ENCODE measurements at places on chromosomes 16 and 17.

DNA sequence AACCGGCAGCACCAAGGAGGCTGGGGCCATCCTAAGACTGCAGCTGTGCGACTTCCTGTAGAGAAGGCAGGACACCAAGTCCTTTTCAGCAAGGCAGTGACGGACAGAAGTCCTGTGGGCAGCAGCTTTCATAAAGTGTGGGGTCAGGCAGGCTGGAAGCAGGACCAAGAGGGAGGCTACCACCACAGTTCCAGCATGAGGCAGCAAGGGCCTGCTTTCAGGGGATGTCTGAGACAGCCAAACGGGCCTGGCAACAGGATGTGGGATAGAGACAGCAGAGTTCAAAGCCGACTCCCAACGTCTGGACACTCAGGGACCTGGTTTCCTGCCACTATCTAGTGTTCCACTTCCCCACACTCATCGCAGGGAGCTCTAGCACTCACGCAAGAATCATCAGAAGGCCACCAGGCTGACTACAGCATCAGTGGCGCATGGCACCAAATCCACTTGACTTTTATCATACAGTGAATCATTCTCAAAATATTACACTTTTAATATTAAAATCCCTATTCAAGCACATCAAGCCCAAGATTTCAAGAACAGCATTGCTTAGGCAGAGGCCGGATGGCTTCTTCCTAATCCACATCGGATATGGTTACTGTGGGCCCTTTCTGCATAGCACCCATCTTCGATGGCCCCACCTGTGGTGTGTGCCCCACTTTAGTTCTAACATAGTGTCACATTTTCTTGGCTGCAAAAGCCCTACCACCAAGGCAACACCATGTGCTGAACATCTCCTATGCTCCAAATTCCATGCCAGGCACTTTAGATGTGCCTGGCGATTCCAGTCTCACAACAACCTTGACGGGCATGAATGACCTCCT is 5.2 kb downstream of the USP7 start:
- H3K36me3 ChIP-seq, result no peaks in the 10 kb centered on the region
- H3K27ac ChIP-seq, result no peak overlapping the region
- peaks cover 52% of the 10 kb centered on the region for H3K4me1 ChIP-seq
- H3K4me3 ChIP-seq, result no peak overlapping the region
- no peaks in the 10 kb centered on the region for H3K27me3 ChIP-seq
- DNase-seq, result no peak

DNA sequence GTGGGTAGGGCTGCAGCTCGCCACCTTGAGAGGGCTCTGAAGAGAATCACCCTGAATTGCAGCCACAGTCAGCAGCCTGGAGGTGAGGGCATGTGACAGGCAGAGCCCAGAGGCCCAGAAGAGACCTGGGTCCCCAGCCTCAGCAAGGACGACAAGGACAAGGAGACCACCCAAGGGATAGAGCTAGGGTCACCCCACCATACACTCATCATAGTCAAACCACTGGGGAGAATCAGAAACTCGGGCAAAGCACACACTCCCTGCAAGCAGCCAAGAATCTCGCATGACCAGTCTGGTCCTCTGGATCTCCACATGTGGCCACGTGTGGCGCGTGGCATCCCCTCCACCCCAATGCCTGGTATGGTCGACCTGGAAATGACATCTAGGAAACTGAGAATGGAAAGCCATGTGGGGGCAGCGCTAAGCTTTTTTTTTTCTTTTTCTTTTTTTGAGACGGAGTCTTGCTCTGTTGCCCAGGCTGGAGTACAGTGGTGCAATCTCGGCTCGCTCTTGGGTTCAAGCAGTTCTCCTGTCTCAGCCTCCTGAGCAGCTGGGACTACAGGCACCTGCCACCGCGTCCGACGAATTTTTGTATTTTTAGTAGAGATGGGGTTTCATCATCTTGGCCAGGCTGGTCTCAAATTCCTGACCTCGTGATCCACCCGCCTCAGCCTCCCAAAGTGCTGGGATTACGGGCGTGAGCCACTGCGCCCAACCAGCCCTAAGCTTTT is 4.6 kb upstream of the SPHK1 start:
- peaks cover 53% of the 10 kb centered on the region for H3K4me1 ChIP-seq
- no peak for DNase-seq
- H3K27ac ChIP-seq, result no peak overlapping the region
- H3K4me3 ChIP-seq, result no peak overlapping the region
- H3K27me3 ChIP-seq, result peaks cover 19% of the 10 kb centered on the region
- no peaks in the 10 kb centered on the region for H3K36me3 ChIP-seq

GRCh38 chr17:27494192-27495091 is 38.2 kb downstream of the KSR1 start:
- no peaks in the 10 kb centered on the region for H3K36me3 ChIP-seq
- no peak overlapping the region for H3K27ac ChIP-seq
- no peak overlapping the region for H3K4me3 ChIP-seq
- H3K4me1 ChIP-seq, result peaks cover 38% of the 10 kb centered on the region

GRCh38 chr16:852451-853185 is 52.1 kb upstream of the GNG13 start:
- H3K27ac ChIP-seq, result peak overlapping the region; percentile 71
- H3K4me1 ChIP-seq, result peaks cover 57% of the 10 kb centered on the region
- DNase-seq, result no peak

DNA sequence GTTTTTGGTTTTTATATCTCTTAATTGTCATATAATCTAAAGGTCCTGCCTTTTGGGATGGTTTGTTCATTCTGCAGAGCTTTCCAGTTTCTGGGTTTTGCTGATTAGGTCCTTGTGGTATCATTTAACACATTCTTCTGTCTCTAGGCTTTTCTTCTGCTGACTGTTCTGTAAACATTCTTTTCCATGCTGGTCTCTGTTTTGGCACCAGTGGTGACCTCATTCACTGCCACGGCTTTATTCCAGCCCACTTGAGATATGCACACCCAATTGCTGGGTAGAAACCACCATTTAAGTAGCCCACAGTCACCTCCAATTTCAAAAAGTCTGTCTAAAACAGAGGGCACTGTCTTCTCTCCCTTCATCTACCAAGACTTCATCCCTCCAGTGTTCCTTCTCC is 31.1 kb upstream of the COX10 start:
- H3K27ac ChIP-seq, result no peak overlapping the region
- no peak overlapping the region for H3K4me3 ChIP-seq
- H3K36me3 ChIP-seq, result no peaks in the 10 kb centered on the region
- H3K27me3 ChIP-seq, result no peaks in the 10 kb centered on the region

DNA sequence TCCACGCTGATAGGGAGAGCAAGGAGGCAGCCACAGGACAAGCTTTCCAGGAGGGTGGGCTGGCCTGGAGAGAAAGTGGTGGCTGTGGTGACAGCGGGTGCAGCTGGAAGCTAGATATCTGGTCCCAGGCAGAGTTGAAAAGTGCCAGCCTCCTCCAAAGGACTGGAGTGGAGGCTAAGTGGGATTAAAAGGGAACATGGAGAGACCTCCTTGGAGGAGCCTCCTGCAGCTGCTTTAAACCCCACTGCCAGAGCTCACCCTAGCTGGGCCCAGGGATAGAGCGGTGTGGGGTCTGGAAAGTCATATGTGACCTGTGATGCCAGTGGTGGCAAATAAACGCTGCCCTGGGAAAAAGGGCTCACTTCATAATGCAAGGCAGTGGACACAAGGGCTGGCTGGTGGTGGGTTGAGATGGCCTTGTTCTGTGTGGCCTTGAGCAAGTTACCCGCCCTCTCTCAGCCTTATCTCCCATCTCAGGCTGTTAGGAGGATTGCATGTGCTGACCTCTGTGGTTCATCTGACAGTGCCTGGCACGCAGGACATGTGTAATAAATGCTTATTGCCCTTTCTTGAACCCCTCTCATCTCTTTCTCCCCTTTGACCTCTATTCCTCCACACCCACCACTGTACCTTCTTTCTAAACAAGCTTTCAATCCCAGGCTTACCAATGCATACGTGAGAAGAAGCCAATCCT is 61.0 kb upstream of the LGALS9 start:
- peaks cover 19% of the 10 kb centered on the region for H3K36me3 ChIP-seq
- H3K27ac ChIP-seq, result no peak overlapping the region
- H3K4me1 ChIP-seq, result peaks cover 27% of the 10 kb centered on the region
- no peaks in the 10 kb centered on the region for H3K27me3 ChIP-seq

GRCh38 chr16:53089434-53090285 is 34.9 kb downstream of the CHD9 start:
- no peak overlapping the region for H3K4me3 ChIP-seq
- peak; percentile 72 for DNase-seq
- peaks cover 2% of the 10 kb centered on the region for H3K36me3 ChIP-seq
- no peaks in the 10 kb centered on the region for H3K27me3 ChIP-seq
- H3K4me1 ChIP-seq, result peaks cover 63% of the 10 kb centered on the region

GRCh38 chr16:86070484-86070883 is 171.5 kb downstream of the IRF8 start:
- H3K27me3 ChIP-seq, result peaks cover 29% of the 10 kb centered on the region
- no peak for DNase-seq
- no peaks in the 10 kb centered on the region for H3K36me3 ChIP-seq
- peaks cover 5% of the 10 kb centered on the region for H3K4me1 ChIP-seq
- no peak overlapping the region for H3K4me3 ChIP-seq
- no peak overlapping the region for H3K27ac ChIP-seq

DNA sequence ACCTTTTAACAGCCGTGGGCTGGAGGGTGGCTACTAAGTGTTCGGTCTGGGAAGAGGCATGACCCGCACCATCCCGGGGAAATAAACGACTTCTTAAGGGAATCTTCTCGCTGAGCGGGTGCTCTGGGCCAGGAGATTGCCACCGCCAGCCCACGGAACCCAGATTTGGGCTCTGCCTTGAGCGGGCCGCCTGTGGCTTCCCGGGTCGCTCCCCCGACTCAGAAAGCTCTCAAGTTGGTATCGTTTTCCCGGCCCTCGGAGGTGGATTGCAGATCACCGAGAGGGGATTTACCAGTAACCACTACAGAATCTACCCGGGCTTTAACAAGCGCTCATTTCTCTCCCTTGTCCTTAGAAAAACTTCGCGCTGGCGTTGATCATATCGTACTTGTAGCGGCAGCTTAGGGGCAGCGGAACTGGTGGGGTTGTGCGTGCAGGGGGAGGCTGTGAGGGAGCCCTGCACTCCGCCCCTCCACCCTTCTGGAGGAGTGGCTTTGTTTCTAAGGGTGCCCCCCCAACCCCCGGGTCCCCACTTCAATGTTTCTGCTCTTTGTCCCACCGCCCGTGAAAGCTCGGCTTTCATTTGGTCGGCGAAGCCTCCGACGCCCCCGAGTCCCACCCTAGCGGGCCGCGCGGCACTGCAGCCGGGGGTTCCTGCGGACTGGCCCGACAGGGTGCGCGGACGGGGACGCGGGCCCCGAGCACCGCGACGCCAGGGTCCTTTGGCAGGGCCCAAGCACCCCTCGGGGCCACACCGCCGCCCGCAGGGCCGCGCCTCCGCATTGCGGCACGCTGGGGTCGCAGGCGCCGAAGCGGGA is 3.6 kb upstream of the CBX4 start:
- H3K36me3 ChIP-seq, result no peaks in the 10 kb centered on the region
- peaks cover 62% of the 10 kb centered on the region for H3K4me1 ChIP-seq

GRCh38 chr17:33118391-33119075 is 126.9 kb downstream of the SPACA3 start:
- H3K4me3 ChIP-seq, result no peak overlapping the region
- H3K27me3 ChIP-seq, result no peaks in the 10 kb centered on the region
- peaks cover 26% of the 10 kb centered on the region for H3K4me1 ChIP-seq

- H3K4me1 ChIP-seq, result no peaks in the 10 kb centered on the region
- H3K27me3 ChIP-seq, result no peaks in the 10 kb centered on the region
- H3K36me3 ChIP-seq, result no peaks in the 10 kb centered on the region
- no peak for DNase-seq
Observed at GRCh38 chr16:65386672-65387071, 264.8 kb upstream of the CDH11 start.

GRCh38 chr16:71923941-71924690 is 28.8 kb downstream of the IST1 start:
- H3K4me1 ChIP-seq, result no peaks in the 10 kb centered on the region
- no peak overlapping the region for H3K27ac ChIP-seq
- no peak for DNase-seq
- H3K36me3 ChIP-seq, result peaks cover 75% of the 10 kb centered on the region
- H3K27me3 ChIP-seq, result no peaks in the 10 kb centered on the region

DNA sequence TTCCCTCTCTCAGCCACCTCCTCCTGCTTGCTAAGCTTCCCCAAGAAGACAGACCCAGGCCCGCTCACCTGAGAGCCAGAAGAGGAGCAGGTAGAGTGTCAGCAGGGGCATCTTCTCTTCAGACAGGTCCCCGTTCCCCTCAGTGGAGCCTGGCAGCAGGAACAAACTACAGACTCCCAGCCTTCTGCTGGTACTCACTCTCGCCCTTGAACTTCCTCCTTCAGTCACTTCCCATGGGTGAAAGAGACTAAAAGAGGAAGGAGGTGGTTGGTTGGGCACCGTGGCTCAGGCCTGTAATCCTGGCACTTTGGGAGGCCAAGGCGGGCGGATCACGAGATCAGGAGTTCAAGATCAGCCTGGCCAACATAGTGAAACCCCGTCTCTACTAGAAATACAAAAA is at the start of gene CD300LF:
Gene CD300LF, minus strand, starts transcription at position 168 of the 400 bp plus-strand sequence. Its CDS starts 57 bp downstream, at position 111.
- H3K27ac ChIP-seq, result no peak within 1 kb of the TSS
- DNase-seq, result no peak
- H3K4me3 ChIP-seq, result no peak within 1 kb of the TSS
- H3K36me3 ChIP-seq, result no peaks in the 10 kb centered on the region

GRCh38 chr16:27238016-27238587 is 30.5 kb downstream of the NSMCE1 start:
- no peaks in the 10 kb centered on the region for H3K27me3 ChIP-seq
- H3K4me1 ChIP-seq, result peaks cover 38% of the 10 kb centered on the region

DNA sequence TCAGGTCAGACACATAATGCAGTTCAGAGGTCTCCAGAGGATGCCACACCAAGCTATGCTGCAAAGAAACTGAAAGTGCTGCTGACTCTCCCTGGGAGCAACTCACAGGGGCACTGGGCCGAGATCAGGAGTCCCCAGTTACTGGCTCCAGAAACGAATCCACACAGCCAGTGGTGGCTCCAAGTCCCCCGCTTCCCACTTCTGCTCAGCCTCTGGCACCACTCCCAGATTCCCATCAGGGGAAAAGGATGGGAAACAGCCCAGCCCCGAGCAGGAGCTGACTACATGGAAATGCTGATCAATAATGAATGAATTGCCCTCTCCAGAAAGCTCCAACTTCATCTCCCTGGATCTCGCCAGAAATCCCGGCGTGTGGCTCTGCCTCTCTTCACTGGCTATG is 62.3 kb upstream of the CDH5 start:
- H3K36me3 ChIP-seq, result no peaks in the 10 kb centered on the region
- DNase-seq, result no peak
- H3K4me1 ChIP-seq, result peaks cover 13% of the 10 kb centered on the region
- no peaks in the 10 kb centered on the region for H3K27me3 ChIP-seq
- no peak overlapping the region for H3K27ac ChIP-seq
- H3K4me3 ChIP-seq, result no peak overlapping the region

- peaks cover 19% of the 10 kb centered on the region for H3K36me3 ChIP-seq
- H3K4me3 ChIP-seq, result no peak overlapping the region
- DNase-seq, result no peak
- no peak overlapping the region for H3K27ac ChIP-seq
- peaks cover 8% of the 10 kb centered on the region for H3K4me1 ChIP-seq
- no peaks in the 10 kb centered on the region for H3K27me3 ChIP-seq
Observed at GRCh38 chr16:27642756-27643155, 92.8 kb downstream of the KATNIP start.

- H3K4me1 ChIP-seq, result peaks cover 3% of the 10 kb centered on the region
- no peaks in the 10 kb centered on the region for H3K27me3 ChIP-seq
- DNase-seq, result no peak
- peaks cover 70% of the 10 kb centered on the region for H3K36me3 ChIP-seq
- no peak overlapping the region for H3K4me3 ChIP-seq
- H3K27ac ChIP-seq, result no peak overlapping the region
Observed at GRCh38 chr16:30669026-30669902, 11.0 kb downstream of the FBRS start.
